Left hindlimb (tissue), 1 donor: ENCODE measurements at places on chromosomes 16 and 17.
A peak's percentile ranks its signal among the peaks of the same experiment; 100 is the strongest.

DNA sequence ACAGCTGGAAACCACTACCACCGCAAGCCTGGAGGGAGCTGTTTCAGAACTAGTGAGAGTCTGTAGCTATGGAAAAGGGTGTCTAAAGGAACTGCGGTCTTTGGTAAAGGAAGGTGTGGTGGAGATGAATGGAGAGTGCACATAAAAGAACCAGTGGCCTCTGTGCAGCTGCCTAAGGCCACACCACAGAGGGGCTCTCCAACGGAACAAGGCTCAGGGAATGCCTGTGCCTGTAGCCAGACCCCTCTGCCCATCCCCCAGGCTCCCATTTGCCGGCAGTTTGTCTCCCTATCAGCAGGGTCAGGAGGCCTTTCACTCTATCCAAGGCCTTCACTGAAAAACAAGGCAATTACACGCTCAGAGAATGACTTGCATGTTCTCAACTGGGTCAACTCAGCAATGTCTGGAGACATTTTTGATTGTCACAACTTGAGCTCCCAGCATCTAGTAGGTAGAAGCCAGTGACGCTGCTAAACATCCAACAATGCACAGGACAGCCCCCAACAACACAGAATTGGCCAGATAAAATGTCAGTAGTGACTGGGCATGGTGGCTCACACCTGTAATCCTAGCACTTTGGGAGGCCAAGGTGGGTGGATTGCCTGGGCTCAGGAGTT is 3.3 kb upstream of the FDXR start:
- no peak for DNase-seq

GRCh38 chr17:13537167-13537731 is 64.5 kb downstream of the HS3ST3A1 start:
- no peak for DNase-seq

GRCh38 chr16:30184891-30185682 is 1.7 kb downstream of the CORO1A start:
- peak; percentile 35 for DNase-seq

GRCh38 chr16:29951625-29952365 is 10.1 kb upstream of the TMEM219 start:
- DNase-seq = no peak

GRCh38 chr16:55809386-55809785 is 23.5 kb downstream of the CES1 start:
- DNase-seq = no peak

DNA sequence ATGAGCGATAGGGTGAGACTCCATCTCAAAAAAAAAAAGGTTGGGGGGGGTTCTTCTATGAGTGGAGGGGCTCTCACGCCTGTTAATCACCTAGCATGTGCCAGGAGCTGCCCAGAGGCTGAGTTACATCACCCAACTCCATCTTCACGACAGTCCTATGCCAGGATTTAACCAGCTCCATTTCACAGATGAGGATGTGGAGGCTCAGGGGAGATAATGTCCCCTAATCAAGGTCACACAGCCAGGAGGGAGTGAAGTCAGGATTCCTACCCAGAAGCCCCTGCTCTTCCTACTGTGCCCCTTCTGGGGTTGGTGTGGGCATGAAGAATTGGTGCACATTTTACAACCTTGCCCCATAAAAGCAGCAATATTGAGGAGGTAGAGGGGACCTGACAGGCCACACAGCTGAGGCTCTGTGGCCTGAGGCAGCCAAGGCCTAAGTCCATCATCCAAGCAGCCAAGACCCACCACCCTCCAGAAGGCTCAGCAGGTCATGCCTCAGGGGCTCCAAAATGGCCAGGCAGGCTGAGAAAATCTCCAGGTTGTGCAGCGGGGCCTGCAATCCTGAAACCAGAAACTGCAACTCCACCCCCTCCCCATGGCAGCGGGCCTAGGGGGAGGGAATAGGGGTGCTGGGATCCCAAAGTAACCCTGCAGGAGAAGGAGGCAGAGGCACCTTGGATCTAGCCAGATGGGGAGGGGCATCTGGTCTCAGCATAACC is 6.9 kb downstream of the PPY start:
- no peak for DNase-seq

DNA sequence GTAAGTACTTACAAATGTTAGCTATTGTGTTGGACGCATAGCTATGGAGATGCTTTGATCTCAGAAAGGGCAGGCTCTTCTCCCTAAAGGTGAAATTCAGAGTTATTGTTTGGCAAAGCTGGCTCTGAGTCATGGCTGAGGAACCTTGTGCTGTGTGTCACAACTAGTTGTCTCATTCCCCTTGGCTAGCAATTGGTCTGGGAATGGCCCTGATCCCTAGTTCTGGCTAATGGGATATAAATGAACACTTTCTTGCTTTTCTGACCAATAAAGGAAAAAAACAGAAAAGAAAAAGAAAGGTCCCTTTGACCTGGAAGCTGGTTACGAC is 210.6 kb downstream of the MAP2K4 start:
- DNase-seq = no peak

DNA sequence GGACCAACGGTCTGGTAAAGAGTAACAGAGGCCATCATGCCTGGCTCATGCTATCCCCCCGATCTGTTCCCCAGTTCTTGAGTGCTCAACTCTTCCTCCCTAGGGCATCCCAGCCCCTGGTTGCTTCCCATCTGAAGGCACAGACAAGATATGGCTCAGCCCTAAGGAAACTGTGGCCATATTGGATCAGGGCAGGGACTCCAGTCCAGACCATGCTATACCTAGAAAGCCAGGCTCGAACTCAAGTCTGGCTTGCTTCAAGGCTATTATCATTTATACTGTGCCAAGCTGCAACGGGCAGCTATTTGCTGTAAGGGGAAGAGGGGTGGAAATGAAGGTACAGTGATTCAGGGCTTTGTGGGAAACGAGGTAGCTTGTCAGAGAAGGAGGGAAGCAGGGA is 2.8 kb downstream of the UBTF start:
- DNase-seq = peak; percentile 27

- DNase-seq = no peak
Observed at GRCh38 chr16:56800355-56800754, 64.7 kb upstream of the SLC12A3 start.

DNA sequence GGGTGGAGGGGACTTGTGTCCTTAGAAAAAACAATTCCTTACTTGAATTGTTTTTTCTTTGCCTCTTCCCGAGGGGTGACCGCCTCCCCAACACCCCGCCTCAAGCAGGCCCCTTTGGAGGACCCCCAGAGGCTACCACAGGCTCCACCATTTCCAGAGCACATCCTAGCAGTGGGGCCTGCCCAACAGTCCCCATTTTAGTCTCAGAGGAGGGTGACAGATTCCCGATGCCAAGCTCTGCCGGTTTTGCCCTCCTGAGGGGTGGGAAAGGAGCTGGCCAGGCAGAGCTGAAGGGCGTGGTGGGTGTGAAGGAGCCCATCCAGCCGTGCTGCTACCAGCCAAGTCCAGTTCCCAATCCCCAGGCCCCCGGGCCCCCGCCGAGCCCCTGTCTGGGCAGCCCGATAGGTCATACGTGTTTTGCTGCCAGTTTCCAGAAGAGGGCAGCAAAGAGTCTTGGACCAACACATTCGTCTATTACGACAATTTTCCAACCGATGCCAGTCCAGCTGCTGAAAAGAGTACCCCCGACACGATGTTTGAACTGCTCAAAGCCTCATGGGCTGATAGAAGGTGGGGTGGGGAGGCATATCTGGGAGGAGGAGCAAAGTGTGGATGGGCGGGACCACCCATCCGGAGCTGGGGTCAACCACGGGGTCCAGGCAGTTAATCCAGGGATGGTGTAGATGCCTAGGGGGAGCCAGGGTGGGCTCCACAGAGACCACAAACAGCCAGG is 18.8 kb upstream of the GAA start:
- peak; percentile 58 for DNase-seq

DNA sequence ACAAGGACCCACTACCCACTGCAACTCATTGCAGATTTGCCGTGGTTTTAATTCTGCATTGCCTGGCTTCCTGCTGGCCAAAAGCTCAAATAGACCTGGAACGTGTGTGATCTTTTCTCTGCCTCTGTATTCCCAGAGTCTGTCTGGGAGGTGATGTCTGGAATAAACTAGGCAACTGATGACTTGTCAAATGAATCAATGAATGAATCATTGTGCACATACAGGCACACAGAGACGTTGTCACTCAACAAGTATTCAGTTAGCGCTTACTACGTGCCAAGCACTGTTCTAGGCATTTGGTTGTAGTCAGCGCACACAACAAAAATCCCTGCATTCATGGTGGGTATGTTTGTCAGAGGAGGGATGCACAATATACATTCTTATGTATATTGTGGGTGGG is 8.9 kb downstream of the TMEM132E start:
- no peak for DNase-seq

DNA sequence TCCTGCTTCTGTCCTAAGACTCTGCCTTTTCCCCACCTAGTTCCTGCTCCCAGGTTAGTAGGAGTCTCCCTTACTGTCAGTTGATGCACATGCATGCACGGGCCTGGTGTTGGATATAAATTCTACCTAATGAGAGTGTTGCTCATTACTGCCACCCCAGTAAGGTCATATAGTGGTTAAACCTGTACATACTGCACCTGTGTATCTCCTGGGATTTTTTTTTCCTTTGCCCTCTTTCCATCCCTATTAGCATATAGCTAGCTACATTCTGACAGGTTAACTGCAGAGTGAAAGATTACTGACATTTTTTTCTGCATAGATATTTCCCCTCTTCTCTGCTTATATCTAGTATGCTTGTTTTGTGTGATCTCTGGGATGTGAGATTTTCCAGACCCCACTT is 201.5 kb upstream of the PIRT start:
- DNase-seq = no peak

GRCh38 chr17:7848131-7848579 is 6.7 kb upstream of the TMEM88 start:
- no peak for DNase-seq

GRCh38 chr16:370979-371514 is 709 bp upstream of the MRPL28 start:
- DNase-seq = peak; percentile 47

- DNase-seq = no peak
Observed at GRCh38 chr17:46901291-46901690, 21.7 kb upstream of the GOSR2 start.

GRCh38 chr17:10612957-10613744 is 44.0 kb downstream of the MYH3 start:
- no peak for DNase-seq

- DNase-seq = no peak
Observed at GRCh38 chr16:79593074-79593531, 7.4 kb downstream of the MAF start.

DNA sequence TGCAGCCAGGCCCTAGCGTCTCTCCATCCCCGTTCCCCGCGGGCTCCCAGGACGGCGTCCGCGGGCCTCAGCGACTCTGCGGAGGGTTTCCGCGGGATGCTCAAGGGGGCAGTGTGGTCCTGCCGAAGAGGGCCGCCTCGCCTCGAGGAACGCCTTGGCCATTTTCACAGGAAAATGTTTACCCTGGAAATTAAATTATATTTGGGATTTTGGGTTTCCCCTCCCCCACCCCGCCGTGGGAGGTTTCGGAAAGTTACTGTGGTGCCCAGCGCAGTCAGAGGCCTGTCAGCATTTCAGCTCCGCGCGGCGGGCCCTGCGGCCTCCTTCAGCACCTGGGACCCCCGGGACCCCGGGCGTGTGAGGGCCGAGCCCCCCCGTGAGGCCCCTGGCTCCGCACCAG is 94.5 kb downstream of the PCTP start:
- peak; percentile 82 for DNase-seq

- DNase-seq = no peak
Observed at GRCh38 chr17:3983606-3984484, 19.6 kb upstream of the ATP2A3 start.

- no peak for DNase-seq
Observed at GRCh38 chr17:9937901-9938300, 32.8 kb upstream of the RCVRN start.

- DNase-seq = no peak
Observed at GRCh38 chr17:82365606-82366295, 5.8 kb upstream of the UTS2R start.

DNA sequence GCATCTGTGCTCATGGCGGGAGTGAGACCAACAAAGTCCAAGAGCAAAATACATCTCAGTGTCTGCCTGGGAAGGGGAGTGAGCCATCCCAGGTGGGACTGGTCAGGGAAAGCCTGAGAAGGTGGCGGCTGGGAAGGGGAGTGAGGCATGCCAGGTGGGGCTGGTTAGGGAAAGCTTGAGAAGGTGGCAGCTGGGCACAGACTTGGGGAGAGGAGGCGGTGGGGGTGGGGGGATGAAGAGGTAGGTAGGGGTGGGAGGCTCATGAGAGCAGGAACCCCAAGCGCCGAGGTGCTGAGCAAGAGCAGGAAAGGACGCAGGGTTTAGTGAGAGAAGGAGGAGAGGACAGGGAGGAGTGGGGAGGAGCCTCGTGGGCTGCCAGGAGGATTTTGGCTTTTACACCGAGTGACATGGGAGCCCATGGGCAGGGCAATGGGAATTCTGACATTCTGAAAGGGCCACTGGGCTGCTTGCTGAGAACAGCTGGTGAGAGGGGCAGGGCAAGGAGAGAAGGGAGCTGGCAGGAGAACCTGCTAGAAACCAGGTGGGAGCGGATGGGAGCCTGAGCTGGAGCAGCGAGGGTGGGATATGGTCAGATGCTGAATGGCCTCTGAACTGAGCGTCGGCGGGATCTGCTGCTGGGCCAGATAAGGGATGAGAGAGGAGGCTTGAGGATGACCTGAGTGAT is 256.1 kb upstream of the RPL38 start:
- DNase-seq = no peak

DNA sequence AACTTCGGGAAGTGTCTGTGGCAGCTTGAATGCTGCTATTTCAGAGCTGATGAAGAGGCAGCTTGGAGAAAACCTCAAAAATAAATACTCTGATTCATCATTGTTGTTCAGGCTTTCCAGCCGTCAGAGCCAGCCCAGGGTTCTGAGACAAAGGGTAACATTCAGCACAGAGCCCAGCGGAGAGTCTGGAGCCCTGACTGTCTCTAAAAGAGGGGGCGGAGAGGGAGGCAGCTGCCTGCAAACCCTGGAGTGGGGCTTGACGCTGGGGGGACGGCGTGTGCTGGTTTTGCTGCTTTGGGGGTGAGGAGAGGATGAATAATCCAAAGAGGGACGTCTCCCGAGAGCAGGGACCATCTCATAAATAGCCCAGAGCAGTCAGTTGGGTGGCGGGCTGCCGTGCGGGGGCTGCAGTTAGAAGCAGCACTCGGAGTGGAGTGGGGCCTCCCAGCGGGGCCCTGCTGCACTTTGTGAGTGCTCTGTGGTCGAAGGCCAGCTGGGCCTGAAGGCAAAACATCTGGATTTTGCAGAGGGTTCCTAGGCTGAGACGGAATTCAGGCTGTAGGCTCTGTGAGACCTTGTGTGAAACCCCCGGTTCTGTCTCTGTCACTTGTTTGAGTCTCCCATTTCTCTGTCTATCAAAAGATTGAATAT is 237.8 kb downstream of the PRKCA start:
- peak; percentile 72 for DNase-seq

DNA sequence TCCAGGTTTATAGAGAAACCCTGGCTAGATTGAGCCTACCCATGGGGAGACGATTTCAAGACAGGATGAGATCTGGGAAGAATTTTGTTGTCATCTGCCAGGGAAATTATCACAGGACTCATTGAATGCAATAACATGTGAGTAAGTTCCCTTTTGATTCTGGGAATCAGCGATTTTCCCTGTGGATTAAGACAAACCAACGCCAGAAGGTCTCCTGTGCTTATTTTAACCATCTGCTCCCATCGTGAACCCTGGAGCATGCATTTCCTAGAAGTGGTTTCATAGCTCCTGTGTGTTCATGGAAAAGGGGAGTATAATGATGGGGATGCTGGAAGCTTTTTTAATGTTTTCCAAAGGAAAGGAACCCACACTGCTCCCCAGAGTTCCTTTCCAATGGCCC is 21.0 kb upstream of the ARHGAP44 start:
- no peak for DNase-seq
